Left colon (tissue), 2 donors: ENCODE measurements at places on chromosomes 4 and X.

DNA sequence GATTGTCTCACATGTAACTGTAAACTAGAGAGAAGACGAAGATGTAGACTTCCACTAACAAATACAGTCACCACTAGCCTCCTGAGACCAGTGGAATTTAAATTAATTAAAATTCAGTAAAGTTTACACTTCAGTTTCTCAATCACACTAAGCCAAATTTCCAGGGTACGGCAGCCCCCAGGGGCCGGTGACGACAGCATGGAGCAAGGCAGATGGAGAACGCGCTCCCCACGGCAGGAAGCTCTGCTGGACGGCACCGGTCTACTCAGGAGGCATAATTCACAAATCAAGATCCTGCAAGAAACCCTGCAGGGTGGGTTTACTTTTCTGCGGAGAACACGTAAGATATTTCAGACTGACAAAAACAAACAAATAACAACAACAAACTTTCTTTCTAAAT is 80.7 kb downstream of the FAT1 start:
- no peak for DNase-seq

DNA sequence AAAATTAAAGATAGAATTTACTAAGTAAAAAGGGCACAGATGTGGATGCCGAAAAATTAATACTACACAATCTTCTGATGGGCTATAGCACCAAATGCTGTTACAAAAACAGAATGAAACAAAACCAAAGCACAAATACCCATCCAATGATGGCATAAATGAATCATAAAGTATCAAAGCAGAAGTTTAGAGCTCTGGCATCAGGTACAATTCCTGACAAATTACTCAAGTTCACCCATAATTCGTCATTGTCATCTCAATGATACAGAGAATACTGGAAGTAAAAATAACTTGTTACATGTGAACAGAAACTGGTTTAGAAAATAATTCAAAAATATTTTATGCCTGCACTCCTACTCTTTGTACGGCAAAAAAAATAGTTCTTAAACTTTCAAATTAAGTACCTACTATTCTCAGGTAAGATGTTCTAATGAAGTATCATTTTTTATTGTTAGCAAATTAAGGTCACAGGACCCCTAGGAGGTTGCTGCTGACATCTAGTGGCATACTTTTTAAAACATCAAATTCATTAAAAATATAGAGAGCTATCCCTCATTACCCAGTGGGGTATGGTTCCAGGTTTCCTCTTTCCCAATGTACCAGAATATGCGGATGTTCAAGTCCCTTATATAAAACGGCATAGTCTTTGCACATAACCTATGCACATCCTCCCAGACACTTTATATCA is 126.1 kb downstream of the INPP4B start:
- DNase-seq: no peak

- no peak for DNase-seq
Measured at GRCh38 chr4:111070390-111070789, 447.5 kb upstream of the PITX2 start.

DNA sequence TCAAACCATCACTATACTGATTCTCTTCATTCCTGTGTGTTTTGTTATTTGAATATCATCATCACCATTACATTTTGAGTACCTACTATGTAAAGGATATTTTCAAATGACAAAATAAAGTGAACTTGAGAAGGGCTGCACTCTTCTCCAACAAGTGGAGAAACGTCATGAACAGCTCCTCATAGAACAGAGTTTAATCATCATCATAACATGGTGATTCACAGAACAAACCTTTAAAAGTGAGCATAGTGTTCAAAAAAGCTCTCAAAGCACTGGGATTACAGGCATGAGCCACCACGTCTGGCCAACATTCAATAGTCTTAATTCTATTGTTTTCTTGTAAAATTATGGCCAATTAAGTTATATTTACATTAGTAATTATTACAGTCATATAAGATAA is 993.9 kb downstream of the PDHA2 start:
- DNase-seq: no peak

DNA sequence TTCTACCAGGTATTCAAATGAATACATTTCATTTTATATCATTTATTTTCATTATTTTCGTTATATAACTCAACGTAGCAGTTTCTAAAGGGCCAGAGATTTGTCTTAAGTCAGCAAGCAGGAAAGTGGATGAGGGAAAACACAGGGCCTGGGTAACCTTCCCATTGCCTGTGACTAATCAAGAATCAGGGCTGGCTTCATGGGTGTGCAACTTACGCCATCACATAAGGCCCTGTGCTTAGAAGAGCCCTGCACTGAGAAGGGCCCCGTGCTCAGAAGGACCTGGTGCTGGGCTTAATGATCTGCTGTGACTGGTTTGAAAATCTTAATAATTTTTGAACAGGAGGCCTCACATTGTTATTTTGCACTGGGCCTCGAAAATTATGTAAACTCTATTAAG is 65.4 kb upstream of the FAM9C start:
- DNase-seq: no peak

- DNase-seq: peak; percentile 14
Measured at GRCh38 chr4:142656178-142656577, 189.9 kb downstream of the INPP4B start.

DNA sequence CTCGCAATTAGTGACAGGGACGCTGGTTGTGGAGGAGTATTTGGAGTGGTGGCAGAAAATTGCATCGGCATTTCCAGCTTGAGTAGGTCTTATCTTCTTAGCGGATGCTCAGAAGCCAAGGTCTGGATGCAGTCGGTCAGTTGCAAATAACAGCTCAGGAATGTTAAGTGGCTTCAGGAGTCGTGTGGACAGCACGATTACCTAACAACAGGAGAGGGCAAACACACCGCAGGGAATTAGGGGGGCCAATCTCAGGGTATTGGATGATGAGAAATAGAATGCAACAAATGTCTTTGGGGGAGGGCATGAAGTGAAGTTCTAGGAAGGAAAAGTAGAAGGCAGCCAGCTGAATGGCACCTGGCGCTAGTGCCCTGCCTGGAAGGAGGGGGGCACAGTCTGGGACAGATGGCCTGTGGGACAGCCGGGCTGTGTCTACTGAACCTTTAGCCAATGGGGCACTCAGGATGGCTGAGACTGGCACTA is 11.8 kb downstream of the RASL11B start:
- peak; percentile 33 for DNase-seq

GRCh38 chrX:148416142-148416541 is 84.3 kb upstream of the AFF2 start:
- no peak for DNase-seq

- no peak for DNase-seq
Measured at GRCh38 chr4:11130195-11130970, 298.3 kb downstream of the HS3ST1 start.

DNA sequence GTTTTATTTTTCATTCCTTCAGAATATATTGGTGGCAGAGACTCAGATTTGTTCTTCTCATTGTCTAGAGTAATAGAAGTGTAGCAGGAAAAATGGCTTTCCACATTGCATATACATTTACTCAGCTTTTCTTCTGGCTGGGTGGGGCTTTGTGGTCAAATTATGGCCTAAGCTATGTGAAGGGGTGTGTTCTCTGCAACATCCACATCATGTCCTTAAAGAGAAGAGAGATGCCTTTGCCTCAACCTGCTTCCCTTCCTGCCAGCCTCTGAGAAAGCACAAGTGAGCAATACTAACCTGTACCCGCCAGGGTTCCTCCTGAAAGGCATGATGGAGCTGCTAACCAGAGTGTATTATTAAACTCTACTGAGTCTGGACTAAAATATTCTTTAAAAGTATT is 695.6 kb upstream of the FAM241A start:
- no peak for DNase-seq

DNA sequence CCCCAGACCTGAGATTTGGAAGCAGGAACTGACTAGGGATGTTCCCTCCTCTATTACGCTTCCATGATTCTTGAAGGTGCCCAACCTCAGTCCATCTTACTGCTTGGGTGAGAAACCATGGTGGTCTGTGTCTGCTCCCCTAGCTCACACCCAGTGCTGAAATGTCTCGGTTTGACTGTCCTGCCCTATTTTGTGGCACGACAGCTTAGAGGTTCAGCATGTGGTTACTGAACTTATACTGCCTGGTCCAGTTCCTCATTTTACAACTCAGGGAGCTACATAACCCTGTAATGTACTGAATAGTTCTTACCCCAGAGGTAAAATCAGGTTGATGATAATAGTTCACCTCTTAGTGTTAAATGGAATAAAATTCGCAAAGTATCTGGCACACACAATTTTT is 203.1 kb downstream of the RBM46 start:
- DNase-seq: no peak

DNA sequence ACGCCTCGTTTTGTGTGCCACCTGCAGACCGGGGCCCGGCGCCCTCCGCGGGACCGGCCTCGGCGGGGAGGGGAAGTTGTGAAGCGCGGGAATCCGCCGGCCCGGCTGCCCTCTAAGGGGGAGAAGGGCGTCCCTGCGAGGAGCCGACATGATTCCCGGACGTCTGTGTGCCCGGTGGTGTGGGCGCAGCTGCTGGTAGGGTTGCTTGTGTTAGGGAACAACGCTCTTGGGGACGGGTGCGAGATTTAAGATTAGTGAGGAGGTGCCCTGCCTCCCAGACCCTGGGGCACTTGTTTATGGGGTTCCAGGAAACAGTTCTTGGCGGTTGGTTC is 627 bp downstream of the CDKN2AIP start:
- peak; percentile 50 for DNase-seq

DNA sequence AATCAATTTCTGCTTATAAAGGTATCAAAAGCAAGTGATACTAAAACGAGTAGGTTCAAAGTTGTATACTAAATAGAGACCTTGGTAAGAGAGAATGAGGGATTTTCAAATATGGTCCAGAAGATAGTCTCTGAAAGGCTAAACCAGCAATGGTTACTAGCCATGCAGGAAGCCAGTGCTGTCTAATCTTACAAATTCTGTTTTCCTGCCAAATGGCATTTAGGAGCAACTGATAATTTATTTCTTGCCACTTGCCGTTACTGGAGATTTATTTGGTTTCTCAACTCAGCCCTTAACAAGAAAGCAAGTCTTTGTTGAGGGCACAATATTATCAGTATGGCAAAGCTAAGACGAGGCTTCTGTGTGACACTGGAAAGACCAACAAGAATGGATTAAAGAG is 47.2 kb downstream of the MAP7D3 start:
- no peak for DNase-seq

DNA sequence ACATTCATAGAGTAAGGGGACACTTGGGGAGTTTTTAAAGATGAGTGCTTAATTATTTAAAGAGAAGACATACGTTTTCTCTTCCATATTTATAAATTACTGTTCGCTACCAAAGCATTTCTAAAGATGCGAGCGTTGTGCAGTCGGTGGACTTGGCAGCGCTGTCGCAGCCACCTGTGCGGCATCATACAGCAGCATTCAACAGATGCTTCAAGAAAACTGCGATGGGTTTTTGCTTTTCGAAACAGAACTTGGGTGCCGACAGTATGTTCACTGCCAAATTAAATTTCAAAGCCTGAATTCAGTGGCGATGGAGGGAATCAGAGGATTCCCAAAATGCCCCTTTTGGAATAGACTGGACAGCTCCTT is 1.6 kb upstream of the HTR2C start:
- DNase-seq: no peak

- DNase-seq: no peak
Measured at GRCh38 chr4:184476695-184477094, 2.3 kb upstream of the IRF2 start.

DNA sequence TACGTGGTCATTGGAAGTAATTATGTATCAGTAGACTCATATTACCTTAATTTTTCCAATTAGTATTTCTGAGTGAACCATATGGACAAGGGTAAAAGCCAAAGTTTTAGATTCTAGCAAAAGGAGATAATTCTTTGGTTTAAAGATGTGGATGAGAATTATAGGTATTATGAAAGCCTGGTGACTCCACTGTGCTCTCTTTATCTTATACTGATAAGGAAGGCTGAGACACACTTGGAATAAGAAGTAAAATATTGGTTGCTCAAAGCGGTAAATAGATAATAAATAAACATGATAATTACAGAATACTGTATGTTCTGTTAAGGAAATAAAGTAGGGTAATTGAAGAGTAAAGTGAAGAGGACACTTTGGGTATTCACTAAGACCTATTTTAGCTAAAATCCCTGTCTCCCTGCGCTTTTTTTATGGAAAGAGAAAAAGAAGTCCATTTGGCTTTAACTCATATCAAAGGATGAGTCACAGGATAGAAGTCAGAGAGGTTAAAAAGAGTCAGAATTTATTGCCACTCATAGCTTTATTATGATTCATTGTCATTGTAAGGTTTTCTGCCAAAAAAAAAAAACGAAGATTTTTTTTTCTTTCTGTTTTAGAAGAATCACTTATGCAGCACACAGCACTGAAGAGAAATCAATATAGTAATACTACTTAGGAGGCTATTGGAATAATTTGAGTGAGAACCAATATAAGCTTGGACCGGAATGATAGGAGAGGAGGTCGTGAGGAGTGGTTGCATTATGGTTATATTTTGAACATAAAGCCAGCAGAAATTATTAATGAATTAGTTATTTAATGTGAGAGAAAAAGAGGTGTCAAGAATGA is 2463.1 kb downstream of the ARAP2 start:
- no peak for DNase-seq

DNA sequence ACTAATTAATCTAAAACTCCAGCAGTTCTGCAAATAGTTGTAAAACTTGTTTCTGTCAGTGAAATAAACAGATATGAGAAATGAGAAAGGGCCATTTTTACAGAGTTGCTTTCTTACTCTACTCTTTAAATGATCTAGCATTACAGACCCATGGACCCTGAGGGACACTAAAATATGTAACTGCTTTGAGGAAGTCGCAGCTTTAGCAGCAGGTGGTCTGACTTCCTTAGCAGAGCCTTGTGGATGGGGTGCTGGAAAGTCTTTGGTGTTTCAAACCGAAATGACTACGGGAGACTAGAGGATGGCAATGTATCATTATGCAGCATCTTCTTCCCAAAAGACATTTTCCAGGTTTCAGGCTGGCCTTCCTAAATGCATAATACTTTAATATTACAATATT is 18.7 kb downstream of the SHISA3 start:
- no peak for DNase-seq

DNA sequence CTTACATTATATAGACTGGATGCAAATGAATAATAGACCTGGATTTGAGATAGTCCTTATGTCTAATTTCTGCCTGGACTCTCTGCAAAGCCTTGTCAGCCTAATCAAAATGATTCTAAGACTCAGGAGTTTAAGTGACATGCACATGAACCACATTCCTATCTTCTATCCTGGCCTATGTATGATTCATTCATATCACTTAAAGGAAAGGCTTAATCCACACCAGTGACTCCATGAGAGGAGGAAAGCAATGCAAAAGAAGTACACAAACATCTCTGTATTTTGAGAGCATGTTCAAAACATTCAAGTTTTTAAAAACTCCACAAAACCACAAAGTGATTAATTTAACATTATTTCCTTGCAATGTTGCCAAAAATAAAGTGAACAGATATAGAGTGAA is 14.6 kb downstream of the AMOT start:
- DNase-seq: no peak
